Right ventricle myocardium superior (tissue), 1 donor: ENCODE measurements at places on chromosomes 3 and 15. TPM values are rescaled to one million over a fixed set of nuclear protein-coding genes. Genes with fewer than 3 reads are reported as not detected.

DNA sequence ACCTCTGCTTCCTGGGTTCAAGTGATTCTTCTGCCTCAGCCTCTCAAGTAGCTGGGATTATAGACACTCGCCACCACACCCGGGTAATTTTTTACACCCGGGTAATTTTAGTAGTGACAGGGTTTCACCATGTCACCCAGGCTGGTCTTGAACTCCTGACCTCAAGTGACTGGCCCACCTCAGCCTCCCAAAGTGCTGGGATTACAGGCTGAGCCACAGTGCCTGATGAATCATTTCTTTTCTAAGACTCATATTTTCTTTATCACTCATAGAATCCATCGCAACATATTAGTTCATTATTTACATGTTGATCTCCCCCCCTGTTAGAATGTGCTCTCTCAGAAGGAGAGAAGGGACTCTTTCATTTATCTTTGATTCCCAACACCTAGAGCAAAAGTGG lies 109.5 kb upstream of the PTPRG start:
- DNase-seq: no peak

WDR49 gene
- total RNA-seq: 2.6 TPM

MKRN2OS gene
- not detected for total RNA-seq

- DNase-seq: no peak
Measured at GRCh38 chr3:157407769-157408168, 28.9 kb upstream of the PTX3 start.

DNA sequence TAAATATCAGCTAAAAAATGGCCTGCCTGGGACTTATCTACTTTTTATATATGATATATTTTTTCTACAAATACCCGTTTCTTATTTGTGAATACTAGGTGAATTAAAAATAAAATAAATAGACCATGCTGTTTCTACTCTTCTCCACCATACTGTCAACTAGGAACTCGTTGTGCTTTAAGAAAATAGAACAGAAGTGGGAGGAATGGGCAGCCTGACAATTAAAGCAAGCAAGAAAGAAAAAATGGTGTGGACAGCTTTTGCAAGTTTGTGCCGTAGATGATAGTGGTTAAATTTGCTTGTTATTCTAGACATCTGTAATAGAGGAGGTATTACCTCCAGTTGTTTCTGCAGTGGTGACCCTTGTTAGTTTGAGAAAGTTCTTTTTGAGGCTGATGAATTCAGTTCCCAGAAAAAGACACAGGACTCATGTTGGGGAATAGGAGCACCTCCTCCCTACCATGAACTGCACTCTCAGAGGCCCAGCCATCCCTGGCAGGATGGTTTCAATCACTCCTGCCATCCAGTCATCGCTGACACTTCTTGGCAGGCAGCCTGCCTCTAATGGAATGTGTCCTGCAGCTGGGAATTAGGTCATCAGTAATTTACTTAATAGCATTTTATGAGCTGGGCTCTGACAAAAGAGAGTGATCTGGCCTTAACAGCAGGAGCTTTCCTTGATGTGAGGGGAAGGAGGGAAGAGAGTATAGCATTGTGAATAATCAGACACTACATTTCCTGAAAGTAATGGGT lies 105.0 kb upstream of the GAP43 start:
- peak; percentile 88 for DNase-seq

KIF15 gene
- total RNA-seq: 0.73 TPM

COL7A1 gene
- total RNA-seq: 16.1 TPM

GRCh38 chr3:45659661-45660566 lies 29.3 kb upstream of the SACM1L start:
- DNase-seq: peak; percentile 79

ANKRD34C gene
- total RNA-seq: not detected

NR2E3 gene
- 0.70 TPM for total RNA-seq
